ENCODE measurements at places on chromosomes 3 and 15. TPM values are rescaled to one million over a fixed set of nuclear protein-coding genes. Genes with fewer than 3 reads are reported as not detected.

RLBP1 gene
- polyA plus RNA-seq = 0.35 TPM

TGM4 gene
- not detected for polyA plus RNA-seq

CORO2B gene
- polyA plus RNA-seq = not detected

CNTN4 gene
- not detected for polyA plus RNA-seq

NR2E3 gene
- not detected for polyA plus RNA-seq

ZNF80 gene
- 0.81 TPM for polyA plus RNA-seq

TLR9 gene
- polyA plus RNA-seq = not detected

SERPINI2 gene
- not detected for polyA plus RNA-seq

SELENOK gene
- polyA plus RNA-seq = 207 TPM

HCN4 gene
- polyA plus RNA-seq = not detected

ADAMTS9 gene
- polyA plus RNA-seq = not detected

ALDH1A3 gene
- polyA plus RNA-seq = not detected

TRH gene
- not detected for polyA plus RNA-seq

MUC13 gene
- not detected for polyA plus RNA-seq

ASB14 gene
- polyA plus RNA-seq = not detected

GRIP2 gene
- polyA plus RNA-seq = not detected

IGSF10 gene
- polyA plus RNA-seq = not detected

Measured in immature natural killer cell (primary cell).